ENCODE measurements at places on chromosomes 5 and 9.

- DNase-seq: no peak
Observed at GRCh38 chr5:10828241-10828640, 67.2 kb upstream of the DAP start.

GRCh38 chr9:76573905-76574760 is 115.2 kb downstream of the GCNT1 start:
- no peak for DNase-seq

- no peak for DNase-seq
Observed at GRCh38 chr5:106649031-106649430, 1021.7 kb downstream of the EFNA5 start.

GRCh38 chr5:98975223-98975622 is 46.4 kb upstream of the CHD1 start:
- no peak for DNase-seq

GRCh38 chr9:84002344-84002743 is 21.7 kb downstream of the RMI1 start:
- DNase-seq: no peak

- no peak for DNase-seq
Observed at GRCh38 chr5:68534131-68534940, 318.8 kb downstream of the PIK3R1 start.

GRCh38 chr9:136831720-136832104 is 10.6 kb upstream of the AJM1 start:
- DNase-seq: no peak

DNA sequence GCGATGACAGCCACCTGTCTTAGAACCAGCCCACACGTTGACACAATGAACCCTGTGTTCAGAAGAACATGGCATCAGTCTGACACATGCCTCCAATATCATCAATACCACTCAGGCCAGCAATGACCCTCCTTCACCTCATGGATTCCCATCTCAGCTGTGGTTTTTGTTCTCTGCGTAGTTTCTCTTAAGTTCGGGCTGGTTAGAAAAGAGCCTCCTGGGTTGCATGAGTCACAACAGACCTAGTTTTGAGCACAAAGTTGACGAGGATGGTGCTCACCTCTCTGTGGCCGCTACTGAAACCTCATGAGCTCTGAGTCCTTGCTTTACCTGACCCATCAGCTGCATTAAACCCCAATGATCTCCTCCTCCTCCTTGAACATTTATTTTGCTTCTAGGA is 299.9 kb downstream of the SPOCK1 start:
- DNase-seq: no peak

DNA sequence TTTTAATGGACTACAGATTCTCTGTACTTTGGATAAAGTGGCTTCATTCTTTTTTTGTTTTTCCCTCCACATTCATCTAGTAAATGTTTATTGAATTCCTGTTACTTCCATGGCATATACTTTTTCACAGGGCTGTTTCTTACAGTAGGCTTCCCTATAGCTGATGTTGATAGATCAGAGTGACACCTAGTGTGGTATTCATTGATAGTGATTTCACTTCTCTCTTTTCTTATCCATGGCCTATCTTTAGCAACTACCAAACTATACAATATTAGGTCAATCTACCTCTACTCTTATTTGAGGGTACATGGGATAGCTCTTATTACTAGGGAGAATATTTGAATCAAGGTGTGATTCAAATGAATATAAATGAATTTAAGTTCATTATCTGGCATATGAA is 35.8 kb downstream of the FSD1L start:
- no peak for DNase-seq

- no peak for DNase-seq
Observed at GRCh38 chr9:9820436-9820835, 792.4 kb downstream of the PTPRD start.
